ENCODE measurements at places on chromosomes 1 and 21.
A peak's percentile ranks its signal among the peaks of the same experiment; 100 is the strongest.

DNA sequence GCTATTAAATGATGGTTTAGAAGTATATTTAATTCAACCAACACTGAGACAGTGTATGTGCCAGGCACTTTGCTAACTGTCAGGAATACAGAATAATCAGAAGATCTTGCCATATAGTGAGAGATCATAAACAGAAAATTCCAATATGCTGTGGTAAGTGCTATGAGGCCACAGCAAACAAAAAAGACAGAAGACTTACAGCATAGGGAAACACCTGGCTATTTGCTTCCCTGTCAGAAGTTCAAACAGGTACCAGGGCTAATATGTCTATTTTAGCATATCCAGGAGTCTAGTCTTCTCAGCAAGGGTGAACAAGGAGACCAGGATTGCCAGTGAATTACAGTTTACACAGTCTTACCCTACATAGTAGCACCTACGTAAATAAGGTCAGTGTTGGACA is 30.4 kb downstream of the TRIT1 start:
- no peak for DNase-seq

GRCh38 chr1:26538480-26539412 is 9.2 kb downstream of the RPS6KA1 start:
- peak; percentile 73 for DNase-seq

DNA sequence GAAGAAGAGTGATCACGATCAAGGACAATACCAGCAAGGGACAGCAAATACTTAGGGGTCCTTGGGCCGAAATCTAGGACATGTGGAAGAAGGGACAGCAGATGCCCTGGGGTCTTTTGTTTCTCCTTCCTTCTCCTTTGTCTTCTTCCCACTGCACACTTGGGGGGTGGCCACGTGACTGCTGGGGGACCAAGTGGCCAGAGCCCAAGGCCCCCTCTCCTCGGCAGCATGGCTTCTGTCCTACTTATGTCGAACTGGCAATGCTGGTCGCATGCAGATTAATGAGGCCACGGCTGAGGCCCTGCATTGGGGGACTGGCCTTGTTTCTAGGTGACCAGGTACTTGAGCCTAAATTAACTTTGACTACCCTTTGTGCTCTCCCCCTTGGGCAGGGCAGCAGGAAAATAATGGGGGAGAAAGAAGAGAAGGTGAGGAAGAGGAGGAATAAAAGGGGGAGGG is 83.0 kb downstream of the GRIK3 start:
- DNase-seq: no peak

DNA sequence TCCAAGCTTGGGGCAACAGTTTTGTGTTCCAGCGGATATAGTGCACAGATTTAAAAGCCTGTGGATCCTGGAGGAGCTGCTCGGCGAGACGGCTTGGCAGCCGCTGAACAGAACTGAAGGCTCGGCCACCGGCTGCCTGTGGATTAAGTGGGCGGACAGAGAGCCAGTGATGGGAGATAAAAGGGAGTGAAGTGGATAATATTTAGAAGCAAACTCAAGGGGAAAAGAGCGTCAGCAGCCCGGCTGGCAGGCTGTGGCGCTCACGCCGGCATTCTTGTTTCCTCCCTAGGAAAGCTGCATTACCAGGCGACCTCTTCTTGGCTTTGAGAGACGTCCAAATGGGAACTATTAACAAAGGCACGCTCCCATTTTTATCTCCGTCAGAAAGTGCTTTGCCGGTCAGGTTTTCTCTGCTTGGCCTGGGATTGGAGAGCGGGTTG is 10.4 kb downstream of the TRABD2B start:
- DNase-seq: peak; percentile 53

- peak; percentile 62 for DNase-seq
These were observed 2.0 kb downstream of the LORICRIN start for GRCh38 chr1:153261281-153262069.

DNA sequence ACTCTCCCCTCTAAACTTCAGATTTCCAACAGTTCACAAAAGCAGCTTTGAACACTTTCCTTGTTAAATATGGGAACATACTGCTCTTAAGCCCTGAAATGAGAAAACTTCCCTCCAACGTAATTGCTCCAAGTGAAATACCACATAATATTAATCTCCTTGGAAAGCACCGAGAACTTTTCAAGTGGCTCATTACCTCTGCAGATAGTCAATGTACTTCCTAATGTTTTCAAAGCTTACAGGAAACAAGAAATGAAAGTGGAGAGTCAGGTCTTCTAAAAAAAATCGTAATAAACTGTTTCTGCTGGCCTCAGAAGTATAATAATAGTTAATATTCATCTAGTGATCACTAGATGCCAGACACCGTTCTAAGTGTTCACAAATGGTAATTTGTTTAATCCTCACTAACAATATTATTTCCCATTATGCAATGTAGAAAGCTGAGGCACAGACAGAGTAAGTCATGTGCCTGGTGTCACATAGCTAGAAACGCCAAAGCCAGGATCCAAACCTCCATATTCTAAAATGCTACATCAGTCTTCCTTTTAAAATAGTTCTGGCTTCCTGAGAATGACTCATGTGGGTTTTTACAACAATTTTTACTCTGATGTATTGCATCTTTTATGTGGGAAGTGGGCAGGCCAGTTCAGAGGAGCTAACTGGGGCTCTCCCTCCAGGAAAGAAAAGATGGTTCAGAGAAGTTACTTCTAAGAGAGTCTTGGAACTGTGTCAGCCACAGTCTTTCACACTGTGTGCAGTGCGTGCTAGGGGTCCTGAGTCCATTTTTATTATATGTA is 177.2 kb downstream of the PLPPR4 start:
- DNase-seq: peak; percentile 74

DNA sequence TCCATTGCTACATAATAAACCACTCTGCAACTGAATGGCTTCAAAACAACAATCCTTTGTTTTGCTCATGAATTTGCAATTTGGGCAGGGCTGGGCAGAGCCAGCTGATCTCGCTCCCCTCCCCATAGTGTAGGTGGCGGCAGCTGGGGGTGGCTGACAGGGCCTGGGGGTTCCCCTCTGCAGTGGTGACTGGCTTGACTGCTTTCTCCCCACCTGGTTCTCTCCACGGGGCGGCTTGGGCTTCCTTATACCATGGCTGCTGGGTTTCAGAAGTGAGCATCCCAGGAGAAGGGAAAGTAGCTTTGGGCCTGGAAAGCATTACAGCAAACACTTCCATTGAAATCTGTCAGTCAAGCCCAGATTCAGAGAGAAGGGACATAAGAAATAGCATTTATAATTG is 129.7 kb upstream of the ZBTB40 start:
- DNase-seq: no peak

DNA sequence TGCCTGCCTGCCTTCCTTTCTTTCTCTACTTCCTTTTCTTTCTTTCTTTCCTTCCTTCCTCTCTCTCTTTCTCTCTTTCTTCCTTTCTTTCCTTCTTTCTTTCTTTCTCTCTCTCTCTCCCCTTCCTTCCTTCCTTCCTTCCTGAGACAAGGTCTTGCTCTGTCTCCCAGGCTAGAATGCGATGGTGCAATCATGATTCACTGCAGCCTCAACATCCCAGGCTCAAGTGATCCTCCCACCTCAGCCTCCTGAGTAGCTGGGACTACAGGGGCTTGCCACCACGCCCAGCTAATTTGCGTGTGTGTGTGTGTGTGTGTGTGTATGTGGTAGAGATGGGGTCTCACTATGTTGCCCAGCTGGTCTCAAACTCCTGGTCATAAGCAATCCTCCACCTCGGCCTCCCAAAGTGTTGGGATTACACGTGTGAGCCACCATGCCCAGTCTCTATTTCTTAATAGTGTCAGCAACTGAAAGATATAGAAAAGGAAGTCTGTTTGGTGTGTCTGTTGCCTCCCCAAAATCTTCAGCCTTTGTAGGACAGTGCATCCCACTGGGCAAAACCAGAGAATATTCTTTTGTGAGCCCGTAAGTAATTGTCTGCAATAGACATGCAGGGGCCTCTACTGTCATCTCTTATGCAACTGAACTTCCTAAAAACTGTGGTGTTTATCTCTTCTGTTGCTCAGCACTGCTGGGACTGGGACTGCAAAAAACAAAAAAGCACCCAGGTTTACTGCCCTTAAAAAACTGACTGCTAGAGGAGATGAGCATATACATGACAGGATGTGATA is 20.9 kb upstream of the RAB4A start:
- no peak for DNase-seq

GRCh38 chr1:17134034-17134433 is 14.8 kb upstream of the PADI2 start:
- no peak for DNase-seq

GRCh38 chr1:86416343-86416742 is 7.6 kb upstream of the CLCA2 start:
- DNase-seq: no peak

DNA sequence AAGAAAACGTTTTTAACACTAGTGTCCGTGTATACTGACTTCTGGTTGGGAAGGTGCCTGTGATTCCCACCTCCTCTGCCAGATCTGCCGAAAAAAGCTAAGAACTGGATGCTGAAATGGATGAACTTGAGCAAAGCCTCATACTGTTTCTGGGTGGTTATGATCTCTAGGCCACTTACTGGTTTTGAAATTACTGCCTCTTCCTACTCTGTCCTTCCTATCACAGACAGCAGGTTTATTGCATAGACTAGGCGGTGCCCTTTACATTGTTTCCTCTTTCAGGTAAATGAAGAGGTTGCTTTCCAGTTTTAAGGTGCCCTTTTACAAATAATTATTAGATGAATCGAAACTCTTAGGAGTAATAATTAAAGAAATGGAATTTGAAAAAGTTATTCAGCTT is 27.5 kb downstream of the PEX14 start:
- no peak for DNase-seq

DNA sequence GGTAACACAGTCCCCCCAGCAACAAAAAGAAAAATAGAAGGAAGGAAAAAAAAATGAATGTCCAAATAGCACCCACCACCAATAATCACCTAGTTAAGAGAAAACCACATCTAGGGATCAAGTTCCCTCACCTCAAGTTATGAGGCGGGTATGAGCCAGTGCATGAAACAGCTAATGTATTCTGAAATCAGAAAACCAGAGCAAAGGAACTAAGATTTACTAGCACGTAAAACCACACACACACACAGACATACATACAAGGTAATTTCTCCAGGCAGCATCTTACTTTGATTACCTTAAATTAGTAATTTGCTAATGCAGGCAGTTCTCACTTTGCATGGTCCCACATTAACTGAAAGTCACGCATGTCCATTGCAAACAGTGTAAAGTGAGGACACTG is 109.8 kb downstream of the HLCS start:
- no peak for DNase-seq

DNA sequence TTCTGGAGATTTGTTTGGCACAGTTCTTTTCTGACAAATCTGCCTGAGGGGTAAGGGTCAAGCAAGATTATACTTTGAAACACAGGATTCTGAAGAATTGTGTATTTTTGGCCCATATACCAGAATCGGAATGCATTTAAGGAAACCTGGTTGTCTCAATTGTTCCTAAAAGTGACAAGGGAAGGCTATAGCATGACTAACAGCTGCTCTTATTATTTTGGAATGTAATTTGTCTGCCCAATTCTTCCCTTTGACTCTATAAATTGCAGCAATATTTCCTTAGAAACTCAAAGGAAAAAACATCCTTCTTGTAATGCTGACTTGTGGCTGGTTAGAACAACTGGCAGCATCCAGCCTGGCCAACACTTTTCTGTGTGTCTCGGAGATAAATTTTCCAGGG is 15.8 kb upstream of the VCAM1 start:
- peak; percentile 69 for DNase-seq

DNA sequence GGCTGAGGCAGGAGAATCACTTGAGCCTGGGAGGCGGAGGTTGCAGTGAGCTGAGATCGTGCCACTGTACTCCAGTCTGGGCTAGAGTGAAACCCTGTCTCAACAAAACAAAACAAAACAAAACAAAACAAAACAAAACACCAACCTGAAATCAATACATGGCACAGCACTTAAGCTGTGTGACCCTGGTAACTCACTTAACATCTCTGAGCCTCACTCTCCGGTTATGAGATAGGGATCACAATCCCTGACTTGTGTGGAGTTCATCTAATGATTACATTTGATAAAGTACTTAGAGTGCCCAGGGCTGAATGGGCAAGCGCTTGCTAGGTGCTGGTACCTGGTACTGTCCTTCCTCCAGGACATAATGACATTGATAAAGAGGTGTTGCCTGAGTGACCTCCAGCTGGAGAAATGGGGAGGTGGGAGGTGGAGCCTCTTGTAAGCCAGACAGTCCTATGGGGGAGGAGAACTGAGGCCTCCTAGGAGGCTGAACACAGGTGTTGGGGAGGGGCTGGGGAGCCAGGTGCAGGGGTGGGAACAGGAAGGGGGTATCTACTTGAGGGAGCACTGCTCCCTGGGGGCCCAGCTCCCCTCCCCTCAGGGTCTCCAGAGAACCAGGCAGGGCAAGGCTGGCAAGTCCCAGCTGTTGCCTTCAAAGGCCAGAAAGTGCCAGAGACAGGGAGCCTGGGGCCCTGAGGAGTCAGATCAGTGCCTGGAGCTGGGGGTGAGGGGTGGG is 17.9 kb downstream of the FOXO6 start:
- no peak for DNase-seq

GRCh38 chr1:227910511-227911153 is 37.1 kb downstream of the WNT9A start:
- DNase-seq: no peak

GRCh38 chr21:32422064-32422463 is 9.6 kb downstream of the EVA1C start:
- no peak for DNase-seq

GRCh38 chr1:188514917-188515316 is 1686.2 kb downstream of the PLA2G4A start:
- no peak for DNase-seq

DNA sequence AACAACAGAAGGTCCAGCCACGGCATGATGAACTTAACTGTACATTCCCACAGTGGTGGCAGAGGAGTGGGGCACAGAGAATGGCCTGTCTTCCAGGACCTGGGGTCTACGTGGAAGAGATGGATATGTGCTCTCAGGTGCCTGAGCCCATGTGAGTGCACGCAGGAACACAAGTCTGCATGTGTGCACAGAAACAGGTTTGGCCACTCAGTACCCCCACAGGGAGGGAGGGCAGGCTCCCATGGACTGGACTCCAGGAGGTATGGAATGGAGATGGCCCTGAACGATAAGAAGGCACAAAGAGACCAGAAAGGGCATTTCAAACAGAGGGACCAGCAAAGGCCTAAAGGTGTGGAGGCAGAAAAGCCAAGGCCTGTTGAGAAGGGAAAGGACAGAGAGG is 10.8 kb downstream of the COL9A2 start:
- no peak for DNase-seq

GRCh38 chr1:214199585-214199984 is 81.4 kb upstream of the SMYD2 start:
- DNase-seq: no peak

DNA sequence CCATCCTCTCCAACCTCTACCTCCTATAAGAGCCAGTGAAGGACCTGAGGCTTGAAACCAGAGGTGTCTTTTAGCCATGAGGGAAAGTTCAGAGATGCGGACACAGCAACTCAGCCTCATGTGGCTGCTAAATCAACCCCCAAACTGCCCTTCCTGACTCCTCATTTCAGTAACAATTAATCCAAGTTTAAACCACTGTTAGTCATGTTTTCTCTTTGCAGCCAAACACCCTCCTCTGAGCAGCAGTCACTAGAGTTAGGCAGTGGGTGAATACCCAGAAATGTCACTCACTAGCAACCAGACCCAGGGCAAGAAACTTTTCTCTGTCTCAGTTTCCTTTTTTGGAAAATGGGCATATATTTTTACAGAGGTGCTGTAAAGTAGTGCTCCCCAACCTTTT is 71.2 kb downstream of the KCNJ15 start:
- peak; percentile 72 for DNase-seq

GRCh38 chr1:36845802-36846201 is 188.5 kb downstream of the GRIK3 start:
- DNase-seq: no peak

All from GM23248 (cell line).